ENCODE measurements at places on chromosomes 3 and 15.

GRCh38 chr3:65605876-65606432, 432.8 kb downstream of the MAGI1 start:
- no peak for DNase-seq

DNA sequence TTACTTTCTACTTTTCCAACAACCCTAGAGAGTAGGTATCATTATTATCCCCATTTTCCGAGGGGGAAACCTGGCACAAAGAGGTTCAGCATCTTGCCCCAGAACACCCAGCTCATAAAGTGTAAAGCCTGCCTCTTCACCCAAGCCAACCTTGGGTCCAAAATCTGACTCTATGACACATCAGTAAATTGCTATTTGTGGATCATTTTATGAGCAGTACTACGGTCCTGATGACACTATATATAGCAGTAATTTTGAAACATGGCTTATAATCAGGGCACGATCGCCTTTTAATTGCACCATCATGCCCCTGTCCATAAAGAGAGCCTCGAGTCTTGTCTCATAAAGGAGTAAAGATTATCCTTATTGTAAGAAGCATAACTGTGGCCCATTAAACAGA, 9.7 kb downstream of the MAGI1 start:
- no peak for DNase-seq

DNA sequence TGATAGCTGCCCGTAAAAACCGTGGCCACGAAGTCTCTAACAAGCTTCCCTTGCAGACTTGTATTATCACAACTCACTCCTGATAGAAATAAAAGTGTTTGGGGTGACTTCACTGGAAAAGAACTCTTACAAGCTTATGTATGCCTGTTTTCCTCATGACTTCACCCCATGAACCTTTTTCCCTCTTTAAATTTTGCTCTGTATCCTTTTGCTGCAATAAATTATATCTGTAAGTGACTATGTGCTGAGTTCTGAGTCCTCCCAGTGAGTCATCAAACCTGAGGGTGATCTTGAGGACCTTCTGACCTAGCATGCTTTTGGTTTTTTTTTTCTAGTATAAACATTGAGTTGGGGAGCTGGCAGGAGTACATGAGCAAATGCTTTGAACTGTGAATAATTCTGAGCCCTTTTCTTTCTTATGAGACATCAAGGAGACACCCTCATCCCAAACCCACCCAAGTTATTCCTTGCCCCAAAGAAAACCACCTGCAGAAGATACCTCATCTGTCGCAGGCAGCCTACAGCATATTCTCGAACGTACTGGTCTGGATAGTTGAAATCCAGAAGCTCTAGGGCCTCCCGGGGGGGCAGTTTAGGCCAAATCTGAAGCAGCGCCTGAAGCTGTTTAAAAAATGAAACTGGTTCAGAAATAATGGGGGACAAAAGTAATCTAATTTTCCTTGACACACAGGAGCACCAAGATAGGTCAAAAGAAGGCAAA, 85.9 kb downstream of the FAIM start:
- no peak for DNase-seq

GRCh38 chr3:135165260-135165659, 370.2 kb downstream of the EPHB1 start:
- no peak for DNase-seq

DNA sequence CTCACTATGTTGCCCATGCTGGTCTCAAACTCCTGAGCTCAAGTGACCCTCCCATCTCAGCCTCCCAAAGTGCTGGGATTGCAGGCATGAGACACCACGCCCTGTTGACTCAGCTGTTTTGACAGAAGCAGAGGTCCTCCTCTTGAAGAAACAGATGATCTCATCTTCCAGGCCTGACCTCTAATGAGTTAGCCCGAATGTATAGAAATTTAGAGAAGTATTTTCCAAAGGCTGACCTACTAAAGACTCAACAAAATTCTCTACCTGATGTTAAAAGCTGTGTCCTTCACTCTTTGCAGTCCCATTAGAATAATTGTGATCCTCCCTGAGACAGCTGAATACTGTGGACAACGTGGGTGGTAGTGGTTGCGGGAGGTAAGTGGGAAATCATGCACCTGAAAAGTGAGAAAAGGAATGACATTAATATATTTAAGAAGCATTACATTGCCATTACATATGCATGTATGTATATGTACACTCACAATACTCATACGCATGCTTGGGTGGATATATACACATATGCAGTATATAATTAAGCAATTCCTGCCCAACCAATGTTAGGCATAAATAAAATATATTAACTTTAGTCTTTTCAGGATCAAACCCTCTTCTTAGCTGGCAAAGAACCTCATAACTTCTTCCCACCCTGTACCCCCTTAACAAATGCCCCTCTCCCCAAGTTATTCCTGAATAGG, 204.6 kb upstream of the NR2F2 start:
- no peak for DNase-seq

DNA sequence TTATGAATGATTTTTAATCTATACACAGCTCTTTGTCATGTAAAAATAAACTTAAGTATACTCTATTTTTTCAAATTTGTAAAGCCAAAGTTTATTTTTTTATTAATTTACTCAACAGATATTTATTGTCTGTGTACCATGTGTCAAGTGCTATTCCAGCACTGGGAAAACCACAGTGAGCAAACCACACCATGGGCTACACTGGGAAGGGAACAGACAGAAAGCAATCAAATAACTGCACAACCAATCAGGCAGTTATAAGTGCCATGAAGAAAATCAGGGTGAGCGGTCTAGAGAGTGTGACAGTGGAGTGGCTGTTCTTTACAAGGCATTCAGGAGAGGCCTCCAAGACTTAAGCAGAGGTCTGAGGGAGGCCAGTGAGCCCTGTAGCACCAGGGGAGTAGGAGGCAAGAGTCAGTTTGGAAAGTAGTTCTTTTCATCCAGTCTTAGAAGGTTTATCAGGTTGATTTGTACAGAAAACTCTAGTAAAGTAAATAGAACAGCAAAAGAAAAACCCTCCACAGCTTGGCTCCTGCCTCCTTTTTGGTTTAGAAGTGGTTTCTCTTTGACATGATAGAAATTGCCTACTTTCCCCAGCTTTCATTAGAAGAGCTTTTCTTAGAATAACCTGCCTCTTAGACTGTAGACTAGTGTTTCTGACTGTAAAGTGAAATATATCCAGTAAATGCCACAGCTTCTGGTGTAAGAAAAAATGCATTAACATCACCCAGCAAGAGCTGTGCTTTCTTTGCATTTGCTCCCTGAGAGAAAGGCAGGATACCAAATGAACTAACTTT, 13.7 kb downstream of the EIF2AK4 start:
- no peak for DNase-seq

GRCh38 chr15:35665896-35666536, 120.1 kb upstream of the DPH6 start:
- no peak for DNase-seq

DNA sequence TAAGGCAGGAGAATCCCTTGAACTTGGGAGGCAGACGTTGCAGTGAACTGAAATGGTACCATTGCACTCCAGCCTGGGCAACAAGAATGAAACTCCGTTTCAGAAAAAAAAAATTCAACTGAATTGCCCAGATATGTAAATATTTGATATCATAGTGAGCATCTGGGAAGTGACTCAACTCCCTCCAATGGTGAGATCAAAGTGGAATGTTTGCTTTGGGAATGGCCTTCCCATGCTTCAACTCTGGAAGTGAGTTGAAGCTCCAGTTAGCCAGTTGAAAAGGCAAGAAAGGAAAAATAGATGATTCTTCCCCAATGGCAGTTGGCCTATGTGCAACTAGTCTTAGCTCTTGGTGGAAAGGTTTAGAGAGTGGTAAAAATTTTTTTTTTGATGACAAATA, 131.6 kb upstream of the CMC1 start:
- DNase-seq: no peak
